ENCODE measurements at places on chromosomes 2 and 18.

- no peak for DNase-seq
- H3K27me3 ChIP-seq: no peaks in the 10 kb centered on the region
- H3K36me3 ChIP-seq: peaks cover 30% of the 10 kb centered on the region
- peaks cover 18% of the 10 kb centered on the region for H3K4me1 ChIP-seq
- no peak overlapping the region for H3K27ac ChIP-seq
Observed at GRCh38 chr2:42585779-42586178, 17.3 kb downstream of the MTA3 start.

DNA sequence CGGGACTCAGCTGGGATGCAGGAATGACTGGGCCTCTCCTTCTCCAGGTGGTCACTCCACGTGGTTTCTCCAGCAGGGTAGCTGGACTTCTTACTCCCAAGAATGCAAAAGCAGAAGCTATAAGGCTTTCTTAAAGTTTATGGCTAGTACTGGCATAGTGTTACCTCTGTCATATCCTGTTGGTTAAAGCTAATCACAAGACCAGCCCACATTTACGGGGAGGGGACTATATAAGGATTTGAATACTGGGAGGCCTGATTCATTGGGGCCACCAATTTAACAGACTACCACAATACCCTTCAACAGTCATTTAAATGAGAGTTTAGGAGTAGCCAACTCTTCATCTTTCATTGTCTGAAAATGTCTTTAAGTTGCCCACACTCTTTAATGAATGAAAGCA, 94.4 kb upstream of the TSPYL6 start:
- H3K27me3 ChIP-seq: no peaks in the 10 kb centered on the region
- no peaks in the 10 kb centered on the region for H3K4me1 ChIP-seq
- no peak overlapping the region for H3K27ac ChIP-seq

DNA sequence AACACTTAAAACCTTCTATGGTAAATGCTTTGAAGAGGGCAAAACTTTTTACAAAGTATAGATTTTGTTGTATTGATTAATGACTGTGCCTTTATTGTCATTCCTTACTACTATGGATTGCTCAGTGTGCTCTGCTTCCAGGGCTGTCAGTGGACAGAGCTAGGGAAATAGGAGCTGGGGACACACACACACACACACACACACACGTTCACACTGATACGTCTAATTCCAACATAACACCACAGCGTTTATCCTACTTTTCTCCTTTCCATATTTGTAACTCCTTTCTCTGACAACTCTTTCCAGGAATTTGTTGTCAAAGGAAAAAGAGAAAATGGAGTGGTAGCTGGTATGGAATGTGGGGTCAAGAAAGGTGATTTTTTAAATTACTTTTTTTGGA, 21.8 kb downstream of the WDR7 start:
- no peak for DNase-seq
- peaks cover 21% of the 10 kb centered on the region for H3K36me3 ChIP-seq
- no peak overlapping the region for H3K4me3 ChIP-seq
- H3K4me1 ChIP-seq: peaks cover 16% of the 10 kb centered on the region
- no peaks in the 10 kb centered on the region for H3K27me3 ChIP-seq

DNA sequence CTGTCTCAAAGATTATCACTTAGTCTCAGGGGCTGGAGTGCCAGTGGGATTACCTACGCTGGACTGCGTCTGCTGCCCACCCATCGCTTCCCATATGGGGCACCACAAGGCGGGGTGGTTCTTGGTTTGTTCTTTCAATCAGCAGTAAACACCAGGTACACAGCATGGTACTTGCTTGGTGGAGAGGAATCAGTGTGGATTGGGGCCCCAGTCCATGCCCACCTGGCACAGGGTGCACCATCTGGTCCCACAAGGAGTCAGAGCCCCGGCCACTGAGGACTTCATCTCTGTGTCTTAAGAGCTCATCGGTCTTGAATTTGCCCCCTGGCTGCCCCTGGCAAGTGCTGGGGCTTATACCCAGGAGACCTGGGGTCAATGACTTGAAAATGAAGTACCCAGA, 96.2 kb downstream of the GLI2 start:
- no peak overlapping the region for H3K27ac ChIP-seq
- H3K27me3 ChIP-seq: no peaks in the 10 kb centered on the region
- no peak overlapping the region for H3K4me3 ChIP-seq
- no peak for DNase-seq
- H3K4me1 ChIP-seq: no peaks in the 10 kb centered on the region

DNA sequence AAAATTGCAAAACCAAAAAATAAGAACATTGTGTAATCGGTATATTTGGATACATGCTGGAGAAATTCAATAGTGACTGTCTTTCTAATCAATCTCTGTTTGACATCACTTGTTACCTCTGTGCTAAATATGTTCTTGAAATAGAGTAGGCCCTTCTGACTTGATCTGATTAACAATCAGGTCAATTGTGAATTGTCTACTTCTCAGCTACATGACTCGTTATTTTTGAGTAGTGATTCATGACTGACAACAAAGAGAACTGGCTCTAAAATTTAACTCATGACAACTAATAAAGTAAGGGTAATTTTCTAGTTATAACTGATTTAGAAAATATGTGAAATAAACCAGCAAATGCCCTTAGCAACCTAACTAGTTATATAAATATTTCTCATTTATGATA, 312.1 kb downstream of the TMX3 start:
- no peak overlapping the region for H3K4me3 ChIP-seq
- H3K27me3 ChIP-seq: no peaks in the 10 kb centered on the region
- no peak for DNase-seq
- H3K4me1 ChIP-seq: no peaks in the 10 kb centered on the region

- no peaks in the 10 kb centered on the region for H3K36me3 ChIP-seq
- DNase-seq: no peak
- H3K4me3 ChIP-seq: no peak overlapping the region
- H3K27ac ChIP-seq: no peak overlapping the region
Observed at GRCh38 chr2:231679908-231680284, 28.4 kb upstream of the PTMA start.

GRCh38 chr2:202452744-202453143, 76.6 kb downstream of the BMPR2 start:
- no peak overlapping the region for H3K27ac ChIP-seq
- DNase-seq: no peak
- H3K4me1 ChIP-seq: no peaks in the 10 kb centered on the region
- H3K36me3 ChIP-seq: peaks cover 6% of the 10 kb centered on the region
- H3K4me3 ChIP-seq: no peak overlapping the region

GRCh38 chr2:101560780-101561315, 85.9 kb upstream of the RFX8 start:
- H3K27ac ChIP-seq: no peak overlapping the region
- peaks cover 19% of the 10 kb centered on the region for H3K4me1 ChIP-seq
- H3K4me3 ChIP-seq: no peak overlapping the region
- no peak for DNase-seq
- H3K36me3 ChIP-seq: peaks cover 7% of the 10 kb centered on the region

DNA sequence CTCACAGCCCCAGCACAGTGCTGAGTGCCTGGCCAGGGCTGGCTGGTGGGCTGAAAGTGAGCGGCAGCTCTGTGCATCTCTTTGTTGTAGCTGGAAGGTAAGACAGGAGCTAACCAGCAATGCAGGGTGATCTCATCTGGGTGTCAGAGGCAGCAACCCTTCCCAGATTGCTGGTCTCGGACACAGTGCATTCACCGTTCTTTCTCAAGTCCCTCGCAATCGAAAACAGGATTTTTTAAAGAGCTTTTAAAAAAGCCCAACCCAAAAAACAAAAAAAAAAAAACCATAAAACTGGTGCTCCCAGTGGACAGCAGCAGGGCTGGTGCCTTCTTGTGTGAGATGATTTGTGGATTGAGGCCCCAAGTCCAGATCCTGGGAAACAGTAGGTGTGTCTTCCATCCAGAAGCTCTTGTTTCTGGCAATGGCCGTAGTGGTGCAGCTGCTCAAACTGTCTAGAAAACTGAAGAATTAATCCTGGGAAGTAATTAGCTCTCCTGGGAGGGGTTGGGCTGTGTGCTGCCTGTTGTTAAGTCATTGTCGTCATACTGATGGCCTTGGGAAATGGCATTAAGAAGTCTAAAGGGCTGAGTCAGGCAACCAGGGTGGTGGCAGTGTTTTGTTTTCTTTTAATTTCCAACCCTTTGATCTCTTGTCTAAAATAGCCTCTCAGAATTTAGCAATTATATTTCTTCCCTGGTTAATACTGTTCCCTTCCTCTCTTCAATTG, 156.7 kb downstream of the KLHL29 start:
- no peak for DNase-seq
- peaks cover 4% of the 10 kb centered on the region for H3K4me1 ChIP-seq
- H3K27ac ChIP-seq: no peak overlapping the region
- no peak overlapping the region for H3K4me3 ChIP-seq
- H3K27me3 ChIP-seq: no peaks in the 10 kb centered on the region

DNA sequence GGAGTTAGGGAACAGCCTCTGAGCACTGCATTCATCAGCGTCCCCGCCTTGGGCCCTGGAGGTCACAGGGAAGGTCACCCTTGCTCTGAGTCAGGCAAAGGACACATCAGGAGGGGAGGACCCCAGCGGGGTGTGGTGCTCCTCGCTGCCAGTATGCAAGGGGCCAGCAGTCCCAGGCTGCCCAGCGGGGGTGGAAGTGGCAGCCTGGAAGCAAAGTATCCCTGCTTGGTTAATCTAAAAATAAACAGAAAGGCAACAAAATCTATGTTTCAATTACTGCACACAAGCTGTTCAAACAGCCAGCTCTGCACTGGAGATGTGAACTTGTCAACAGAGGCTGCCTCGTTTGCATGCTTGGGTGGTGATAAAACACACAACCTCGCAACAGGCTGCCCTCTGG, 164.1 kb downstream of the KLHL29 start:
- H3K36me3 ChIP-seq: no peaks in the 10 kb centered on the region
- H3K4me1 ChIP-seq: peaks cover 6% of the 10 kb centered on the region
- no peaks in the 10 kb centered on the region for H3K27me3 ChIP-seq
- no peak overlapping the region for H3K27ac ChIP-seq
- DNase-seq: no peak
- no peak overlapping the region for H3K4me3 ChIP-seq

GRCh38 chr18:45658756-45659155, 43.5 kb downstream of the SLC14A2 start:
- no peaks in the 10 kb centered on the region for H3K36me3 ChIP-seq
- no peak overlapping the region for H3K4me3 ChIP-seq
- H3K27ac ChIP-seq: no peak overlapping the region
- no peaks in the 10 kb centered on the region for H3K27me3 ChIP-seq
- peaks cover 24% of the 10 kb centered on the region for H3K4me1 ChIP-seq

- H3K36me3 ChIP-seq: no peaks in the 10 kb centered on the region
- no peak for DNase-seq
- H3K27ac ChIP-seq: no peak overlapping the region
- no peaks in the 10 kb centered on the region for H3K4me1 ChIP-seq
Observed at GRCh38 chr2:236857781-236858180, 227.9 kb upstream of the COPS8 start.

DNA sequence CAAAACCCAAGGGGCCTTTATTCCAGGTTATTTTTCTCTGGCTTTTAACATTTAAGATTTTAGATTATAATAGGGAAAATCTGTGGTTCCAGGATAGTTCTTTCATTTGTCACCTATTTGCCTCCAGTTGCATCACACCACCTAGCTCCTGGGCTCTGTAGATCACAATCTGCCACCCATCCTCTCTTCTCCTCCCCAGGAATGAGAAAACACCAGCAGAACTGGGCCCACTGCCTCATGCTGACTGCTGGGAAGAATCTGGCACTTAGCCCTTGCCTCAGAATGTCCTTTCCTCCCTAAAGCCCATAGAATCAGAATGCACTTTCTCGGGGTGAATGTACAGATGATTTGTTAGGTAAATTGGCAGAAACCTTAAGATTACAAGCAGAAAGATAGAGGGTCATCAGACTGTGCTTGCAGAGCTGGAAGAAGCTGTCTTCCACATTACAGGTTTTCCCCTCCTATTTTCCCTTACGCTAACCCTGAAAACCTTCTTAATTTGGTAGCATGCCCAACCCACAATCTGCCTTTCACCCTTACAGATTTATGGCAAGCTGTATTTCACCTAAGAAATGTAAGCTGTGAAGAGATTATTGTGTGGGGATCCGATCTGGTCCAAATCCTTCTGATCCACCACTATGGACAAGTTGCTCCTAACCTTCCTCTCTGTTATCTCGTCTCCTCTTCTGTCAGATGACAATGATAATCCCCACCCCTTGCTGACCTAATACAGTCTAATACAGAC, 72.6 kb downstream of the LRRC30 start:
- DNase-seq: no peak
- no peaks in the 10 kb centered on the region for H3K27me3 ChIP-seq
- H3K36me3 ChIP-seq: peaks cover 1% of the 10 kb centered on the region
- H3K4me1 ChIP-seq: no peaks in the 10 kb centered on the region
- no peak overlapping the region for H3K27ac ChIP-seq
- H3K4me3 ChIP-seq: no peak overlapping the region

DNA sequence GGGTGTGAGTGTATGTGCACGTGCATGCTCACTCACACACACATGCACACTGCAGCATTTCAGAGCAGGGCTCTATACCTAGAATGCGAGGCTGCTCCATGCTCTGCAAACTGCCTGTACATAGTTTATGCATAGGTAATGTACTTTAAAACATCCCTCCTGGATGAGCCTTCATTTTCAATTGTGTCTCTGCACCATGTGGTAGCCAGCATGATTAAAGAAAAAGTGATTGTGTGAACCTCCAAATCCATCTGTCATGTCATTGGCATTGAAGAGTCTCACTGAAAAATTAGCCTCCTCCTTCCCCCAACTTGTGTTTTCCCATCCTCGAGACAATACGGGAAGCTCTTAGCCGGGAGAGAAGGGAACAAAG, 120.9 kb upstream of the SPATS2L start:
- no peaks in the 10 kb centered on the region for H3K4me1 ChIP-seq
- H3K36me3 ChIP-seq: no peaks in the 10 kb centered on the region
- no peak overlapping the region for H3K4me3 ChIP-seq

DNA sequence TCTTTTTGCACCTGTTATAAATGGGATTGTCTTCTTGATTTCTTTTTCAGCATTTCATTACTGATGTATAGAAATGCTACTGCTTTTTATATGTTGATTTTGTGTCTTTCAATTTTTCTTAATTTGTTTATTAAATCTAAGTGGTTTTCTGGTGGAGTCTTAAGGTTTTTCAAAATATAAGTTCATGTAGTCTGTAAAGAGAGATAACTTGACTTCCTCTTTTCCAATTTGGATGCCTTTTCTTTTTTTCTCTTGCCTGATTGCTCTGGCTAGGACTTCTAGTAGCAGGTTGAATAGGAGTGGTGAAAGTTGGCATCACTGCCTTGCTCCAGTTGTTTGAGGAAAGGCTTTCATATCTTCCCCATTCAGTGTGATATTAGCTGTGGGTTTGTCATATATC, 28.6 kb upstream of the GALNT5 start:
- no peak overlapping the region for H3K27ac ChIP-seq
- no peaks in the 10 kb centered on the region for H3K4me1 ChIP-seq
- DNase-seq: no peak
- peaks cover 23% of the 10 kb centered on the region for H3K27me3 ChIP-seq

- DNase-seq: no peak
- peak overlapping the region; percentile 34 for H3K4me3 ChIP-seq
- peaks cover 13% of the 10 kb centered on the region for H3K4me1 ChIP-seq
- no peak overlapping the region for H3K27ac ChIP-seq
- no peaks in the 10 kb centered on the region for H3K27me3 ChIP-seq
- H3K36me3 ChIP-seq: no peaks in the 10 kb centered on the region
Observed at GRCh38 chr2:215811409-215812345, 201.7 kb downstream of the MREG start.

Measured in activated naive CD8-positive, alpha-beta T cell treated with anti-CD3 and anti-CD28 coated beads for 36 hours (primary cell).